ENCODE measurements at places on chromosomes 12 and 14.

DNA sequence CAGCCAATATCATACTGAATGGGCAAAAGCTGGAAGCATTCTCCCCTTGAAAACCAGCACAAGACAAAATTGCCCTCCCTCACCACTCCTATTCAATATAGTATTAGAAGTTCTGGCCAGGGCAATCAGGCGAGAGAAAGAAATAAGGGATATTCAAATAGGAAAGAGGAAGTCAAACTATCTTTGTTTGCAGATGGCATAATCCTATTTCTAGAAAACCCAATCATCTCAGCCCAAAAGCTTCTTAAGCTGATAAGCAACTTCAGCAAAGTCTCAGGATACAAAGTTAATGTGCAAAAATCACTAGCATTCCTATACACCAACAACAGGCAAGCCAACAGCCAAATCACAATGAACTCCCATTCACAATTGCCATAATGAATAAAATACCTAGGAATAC, 21.0 kb upstream of the ANP32D start:
- DNase-seq: no peak

- DNase-seq: peak; percentile 34
Measured at GRCh38 chr12:10563966-10564365, 49.4 kb downstream of the MAGOHB start.

- no peak for DNase-seq
Measured at GRCh38 chr14:104221071-104221625, 82.8 kb downstream of the KIF26A start.

DNA sequence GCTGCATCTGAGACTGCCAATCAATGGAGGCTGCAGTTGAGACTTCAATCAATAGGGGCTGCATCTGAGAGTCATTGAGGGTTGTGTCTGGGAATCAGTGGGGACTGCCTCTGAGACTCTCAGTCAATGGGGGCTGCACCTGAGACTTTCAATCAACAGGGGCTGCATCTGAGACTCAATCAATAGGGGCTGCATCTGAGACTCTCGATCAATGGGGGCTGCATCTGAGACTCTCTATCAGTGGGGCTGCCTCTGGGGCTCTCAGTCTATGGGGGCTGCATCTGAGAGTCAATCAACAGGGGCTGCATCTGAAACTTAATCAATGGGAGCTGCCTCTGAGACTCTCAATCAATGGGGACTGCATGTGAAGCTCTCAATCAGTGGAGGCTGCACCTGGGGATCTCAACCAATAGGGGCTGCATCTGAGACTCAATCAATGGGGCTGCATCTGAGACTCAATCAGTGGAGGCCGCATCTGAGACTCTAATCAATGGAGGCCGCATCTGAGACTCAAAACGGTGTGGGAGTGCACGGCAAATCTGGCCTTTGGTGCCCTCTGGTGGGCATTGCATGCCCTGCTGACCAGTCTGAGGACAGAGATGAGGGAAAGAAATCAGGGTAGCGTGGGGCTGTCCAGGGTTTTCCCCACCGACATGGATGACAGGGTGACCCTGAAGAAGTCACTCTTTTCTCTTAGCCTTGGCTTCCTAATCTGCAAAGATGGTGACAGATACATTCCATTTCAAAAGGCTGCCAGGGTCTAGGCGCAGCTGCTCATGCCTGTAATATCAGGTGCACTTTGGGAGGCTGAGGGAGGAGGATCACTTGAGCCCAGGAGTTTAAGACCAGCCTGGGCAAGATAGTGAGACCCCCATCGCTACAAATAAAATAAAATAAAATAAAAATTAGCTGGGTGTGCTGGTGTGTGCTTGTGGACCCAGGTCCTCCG, 41.3 kb upstream of the EIF5 start:
- peak; percentile 52 for DNase-seq

GRCh38 chr14:37230551-37231194, 32.9 kb downstream of the MIPOL1 start:
- peak; percentile 71 for DNase-seq
